ENCODE measurements at places on chromosomes 5 and 9.

- no peak for DNase-seq
Observed at GRCh38 chr5:20055301-20055700, 67.3 kb upstream of the CDH18 start.

DNA sequence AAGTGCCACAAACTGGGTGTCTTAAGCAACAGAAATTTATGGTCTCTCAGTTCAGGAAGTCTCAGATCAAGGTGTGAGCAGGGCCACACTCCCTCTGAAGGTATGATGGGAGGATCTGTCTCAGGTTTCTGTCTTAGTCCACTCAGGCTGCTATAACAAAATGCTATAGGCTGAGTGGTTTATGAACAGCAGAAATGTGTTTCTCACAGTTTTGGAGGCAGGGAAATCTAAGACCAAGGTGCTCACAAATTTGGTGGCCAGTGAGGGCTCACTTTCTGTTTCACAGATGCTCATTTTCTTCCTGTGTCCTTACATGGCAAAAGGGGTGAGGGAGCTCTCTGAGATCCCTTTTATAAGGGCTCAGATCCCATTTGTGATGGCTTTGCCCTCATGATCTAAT, 281.4 kb downstream of the CWC27 start:
- DNase-seq: no peak

GRCh38 chr9:2125906-2126305, 110.8 kb downstream of the SMARCA2 start:
- peak; percentile 47 for DNase-seq

- DNase-seq: no peak
Observed at GRCh38 chr5:96516631-96517071, 83.6 kb upstream of the PCSK1 start.

- no peak for DNase-seq
Observed at GRCh38 chr9:137026828-137027227, 1.2 kb downstream of the ABCA2 start.

GRCh38 chr5:54524082-54524481, 6.5 kb downstream of the SNX18 start:
- no peak for DNase-seq

DNA sequence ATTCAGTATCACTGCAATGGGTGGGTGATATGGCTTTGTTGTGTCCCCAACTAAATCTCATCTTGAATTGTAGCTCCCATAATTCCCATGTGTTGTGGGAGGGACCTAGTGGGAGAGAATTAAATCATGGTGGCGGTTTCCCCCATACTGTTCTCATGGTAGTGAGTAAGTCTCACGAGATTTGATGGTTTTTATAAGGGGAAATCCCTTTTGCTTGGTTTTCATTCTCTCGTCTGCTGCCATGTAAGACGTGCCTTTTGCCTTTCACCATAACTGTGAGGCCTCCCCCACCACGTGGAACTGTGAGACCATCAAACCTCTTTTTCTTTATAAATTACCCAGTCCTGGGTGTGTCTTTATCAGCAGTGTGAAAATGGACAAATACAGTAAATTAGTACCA, 9.5 kb upstream of the NANS start:
- peak; percentile 34 for DNase-seq

GRCh38 chr5:115475788-115476187, 68.8 kb downstream of the FEM1C start:
- no peak for DNase-seq
